ENCODE measurements at places on chromosomes 1 and 21.

DNA sequence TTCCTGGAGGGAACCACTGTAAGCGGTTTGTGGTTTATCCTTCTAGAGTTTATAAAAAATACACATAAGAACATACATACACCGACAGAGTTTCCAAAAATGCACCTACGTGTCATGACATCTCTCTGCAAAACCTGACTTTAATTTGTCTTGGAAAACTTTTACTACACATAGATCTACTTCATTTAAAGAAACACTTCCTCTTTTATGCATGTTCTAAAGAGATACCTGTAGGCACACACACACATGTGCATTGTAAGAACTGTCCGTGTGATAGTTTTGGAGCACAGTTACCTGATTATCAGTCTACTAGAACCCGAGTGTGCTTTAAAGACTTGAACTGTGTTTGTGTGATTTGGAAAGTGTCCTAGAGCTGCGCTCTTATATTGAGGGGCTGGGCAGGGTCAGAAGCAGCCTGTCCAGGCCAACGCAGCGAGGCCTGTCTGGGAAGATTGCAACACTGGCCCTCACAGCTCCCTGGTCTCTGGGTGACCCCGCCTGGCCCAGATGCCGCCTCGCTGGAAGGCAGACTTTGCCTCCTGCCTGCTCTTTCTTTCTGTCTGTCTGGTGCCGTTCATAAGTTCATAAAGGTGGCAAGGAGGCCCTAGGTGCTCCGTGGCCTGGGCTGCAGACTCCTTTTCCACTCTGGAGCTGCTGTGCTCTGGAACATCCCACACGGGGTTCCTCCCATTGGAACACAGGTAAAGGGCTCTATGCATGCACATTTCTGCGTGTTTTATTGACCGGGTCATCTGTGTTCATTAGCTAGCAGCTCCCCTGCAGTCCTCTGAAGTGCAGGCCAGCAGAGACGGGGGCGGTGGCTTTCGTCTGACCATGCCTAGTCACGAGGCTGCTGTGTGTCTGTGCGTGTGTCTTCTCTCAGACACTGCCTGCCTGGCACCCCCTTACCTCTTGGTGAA lies 46.3 kb downstream of the AGPAT3 start:
- no peak for DNase-seq

DNA sequence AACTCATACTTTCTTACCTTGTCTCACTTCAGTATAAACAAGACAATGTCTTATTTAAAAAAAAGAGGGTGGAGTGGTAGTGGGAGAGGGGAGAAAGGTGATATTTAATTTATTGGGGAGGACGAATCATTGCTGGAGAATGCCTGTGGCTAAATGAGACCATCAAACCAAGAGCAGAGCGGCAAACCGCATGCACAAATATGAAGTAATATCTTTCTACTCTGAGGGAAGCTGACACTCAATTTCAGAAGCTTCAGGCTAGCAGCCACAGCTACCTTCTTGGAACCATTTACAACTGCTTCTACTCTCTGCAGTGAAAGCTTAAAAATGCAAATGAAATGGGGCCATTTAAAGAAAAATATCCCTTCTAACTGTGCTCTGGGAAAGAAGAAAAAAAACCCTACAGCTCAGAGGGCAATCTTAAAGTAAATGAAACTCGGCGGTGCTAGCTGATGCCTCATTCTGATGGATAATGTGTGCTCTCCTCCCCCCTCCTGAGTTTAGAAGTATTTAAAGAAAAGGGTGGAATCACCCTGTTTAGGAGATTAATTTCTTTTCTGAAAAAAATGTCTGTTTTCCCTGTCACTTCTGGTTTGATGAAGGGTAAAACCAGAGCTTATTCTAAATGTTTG lies 178.2 kb upstream of the CAMK1G start:
- no peak for DNase-seq

- no peak for DNase-seq
These were observed 72.7 kb downstream of the UBE4B start for GRCh38 chr1:10105484-10105883.

- DNase-seq, result no peak
These were observed 78.7 kb downstream of the PBX1 start for GRCh38 chr1:164637461-164638375.

- no peak for DNase-seq
These were observed 9.7 kb downstream of the KLHDC8A start for GRCh38 chr1:205346956-205347574.

- DNase-seq, result no peak
These were observed 41.4 kb upstream of the COL6A2 start for GRCh38 chr21:46056450-46056903.

DNA sequence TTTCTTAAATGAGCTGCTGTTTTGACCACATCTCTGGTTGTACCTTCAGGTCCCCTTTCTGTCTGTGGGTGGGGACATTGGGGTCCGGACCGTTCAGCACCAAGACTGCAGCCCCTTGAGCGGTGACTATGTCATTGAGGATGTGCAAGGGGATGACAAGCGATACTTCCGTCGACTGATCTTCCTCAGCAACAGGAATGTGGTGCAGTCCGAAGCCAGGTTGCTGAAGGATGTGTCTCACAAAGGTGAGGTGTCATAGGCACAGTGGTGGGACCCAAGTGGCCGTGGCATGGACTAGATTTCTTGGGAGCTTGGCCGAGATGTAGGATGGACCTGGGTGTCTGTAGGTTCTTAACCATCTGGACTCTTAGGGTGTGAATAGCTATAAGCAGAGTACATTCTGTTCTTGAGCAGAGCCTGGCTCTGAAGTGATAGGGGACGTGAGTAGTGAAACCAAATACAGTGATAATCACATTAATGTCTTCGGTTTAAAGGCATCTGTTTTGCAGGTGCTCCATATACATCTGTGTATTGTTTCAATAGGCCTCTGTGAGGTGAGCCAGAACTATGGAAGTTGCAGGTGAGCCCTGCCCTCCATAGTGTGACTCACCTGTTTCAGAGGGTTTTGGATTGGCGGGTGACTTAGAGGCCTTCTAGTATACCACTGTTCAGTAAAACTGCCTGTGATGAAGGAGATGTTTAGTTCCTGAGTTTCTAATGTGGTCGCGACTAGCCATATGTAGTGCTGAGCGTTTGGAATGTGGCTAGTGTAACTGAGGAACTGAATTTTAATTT lies 6.4 kb downstream of the METTL13 start:
- no peak for DNase-seq

DNA sequence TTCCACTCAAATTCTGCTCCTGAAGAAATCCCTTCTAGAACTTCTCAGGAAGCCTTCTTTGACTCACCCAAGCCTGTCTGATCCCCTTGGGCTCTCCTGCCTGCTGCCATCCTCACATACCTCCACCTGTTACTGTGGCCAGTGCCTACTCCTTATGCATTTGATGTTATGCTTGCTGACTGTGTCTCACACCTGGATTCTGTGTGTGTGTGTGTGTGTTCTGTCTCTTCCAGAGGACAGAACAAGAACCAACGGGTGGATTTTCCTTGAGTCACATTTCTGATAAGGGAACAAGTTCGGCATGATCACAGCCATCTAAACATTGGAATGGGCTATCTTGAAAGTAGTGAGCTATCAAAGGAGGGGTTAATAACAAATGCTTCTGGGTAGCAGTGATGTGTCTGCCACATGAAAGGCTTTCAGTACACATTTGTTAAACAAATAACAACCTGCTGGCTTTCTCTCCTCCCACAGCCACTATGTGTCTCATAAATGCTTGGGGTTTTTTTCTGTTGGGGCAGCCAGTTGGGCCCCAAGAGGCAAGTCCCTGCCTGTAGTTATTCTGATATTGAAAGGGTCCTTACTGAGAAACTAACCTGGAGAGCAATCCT lies 8.9 kb upstream of the GPR37L1 start:
- DNase-seq, result no peak

- no peak for DNase-seq
These were observed 59.8 kb downstream of the MAB21L3 start for GRCh38 chr1:116170721-116171589.

DNA sequence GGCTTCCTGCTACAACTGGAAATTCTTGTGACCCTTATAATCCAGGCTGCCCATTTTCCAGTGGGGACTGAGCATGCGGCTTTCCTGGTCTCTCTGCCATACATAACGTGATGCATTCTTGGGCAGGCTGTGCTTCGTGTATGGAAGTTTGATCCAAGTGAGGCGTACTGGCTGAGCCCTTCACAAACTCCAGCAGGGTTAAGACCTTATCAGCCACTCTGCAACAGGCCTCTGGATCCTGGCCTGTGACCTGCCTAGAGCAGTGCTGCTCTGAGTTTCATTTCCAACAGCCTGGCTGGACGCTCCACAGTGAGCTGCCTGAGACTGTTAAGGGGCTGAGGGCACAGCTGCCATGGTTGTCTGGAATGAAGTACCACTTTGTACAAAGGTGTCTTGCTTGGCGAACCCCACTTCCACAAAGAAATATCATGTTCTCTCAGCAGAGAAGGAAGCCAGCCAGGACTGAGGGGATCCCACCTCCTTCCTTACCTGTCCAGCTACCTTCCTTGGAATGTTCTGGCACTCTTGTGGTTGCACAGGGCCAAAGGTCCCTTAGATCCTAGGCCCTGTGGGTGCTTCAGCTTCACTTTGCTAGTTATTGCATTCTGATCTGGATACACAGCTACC lies 28.5 kb upstream of the XPR1 start:
- no peak for DNase-seq

DNA sequence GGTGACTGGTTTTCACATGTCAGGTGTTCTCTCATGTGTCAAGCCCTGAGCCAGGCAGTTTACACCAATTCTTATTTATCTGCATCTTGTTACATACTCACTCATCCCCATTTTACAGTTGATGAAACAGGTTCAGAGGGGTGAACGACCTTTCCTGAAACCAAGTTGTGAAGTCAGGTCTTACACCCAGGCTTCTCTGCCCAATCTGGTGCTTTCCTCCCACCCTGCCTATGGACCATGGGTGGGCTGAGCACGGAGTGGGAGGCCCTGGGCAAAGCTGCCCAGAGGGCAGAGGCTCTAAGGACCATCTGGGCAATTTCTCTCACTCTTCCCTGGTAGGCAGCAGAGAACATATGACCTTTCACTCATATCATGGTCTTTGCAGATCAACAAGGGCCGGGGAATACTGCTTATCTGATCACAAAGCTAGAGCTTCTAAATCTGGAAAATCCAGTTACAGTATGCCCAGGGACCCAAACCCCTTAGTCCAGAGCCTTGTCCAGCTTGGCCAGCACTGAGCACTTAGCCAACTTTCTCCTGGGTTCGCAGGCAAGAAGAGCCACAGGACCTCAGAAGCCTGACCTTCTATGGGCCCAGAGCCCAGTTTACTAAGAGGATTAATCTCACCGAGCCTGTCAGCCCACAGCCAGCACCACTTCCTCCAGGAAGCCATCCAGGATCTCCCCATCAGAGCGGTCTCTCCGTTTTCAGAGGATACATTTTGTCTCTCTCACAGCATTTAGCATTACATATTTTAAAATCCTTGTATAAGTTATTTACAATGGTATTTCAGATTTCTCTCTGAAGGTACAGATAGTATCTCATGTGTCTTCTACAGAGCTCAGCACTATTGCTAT lies 16.0 kb upstream of the TTC39A start:
- DNase-seq, result no peak

GRCh38 chr1:189538271-189538670 lies 939.4 kb downstream of the BRINP3 start:
- no peak for DNase-seq

Data from glutamatergic neuron (in vitro differentiated cells).